ENCODE measurements at places on chromosomes 13 and 19. TPM values are rescaled to one million over a fixed set of nuclear protein-coding genes. Genes with fewer than 3 reads are reported as not detected.

FPR3 gene
- total RNA-seq: not detected

TRIM13 gene
- 19.4 TPM for total RNA-seq

FFAR2 gene
- total RNA-seq: not detected

DMWD gene
- total RNA-seq: 28.6 TPM

MEDAG gene
- 325 TPM for total RNA-seq

ZNF132 gene
- 10.8 TPM for total RNA-seq

S1PR2 gene
- 9.7 TPM for total RNA-seq

SARS2 gene
- total RNA-seq: 15.5 TPM

MEX3D gene
- total RNA-seq: 27.6 TPM

IRS2 gene
- 15.2 TPM for total RNA-seq

PROSER3 gene
- total RNA-seq: 10.8 TPM

SULT2A1 gene
- not detected for total RNA-seq

PRODH2 gene
- total RNA-seq: not detected

ZC3H13 gene
- total RNA-seq: 33.1 TPM

ERF gene
- total RNA-seq: 18.2 TPM

All from fibroblast of the aortic adventitia (primary cell).